ENCODE measurements at places on chromosomes 6 and 20. TPM values are rescaled to one million over a fixed set of nuclear protein-coding genes. Genes with fewer than 3 reads are reported as not detected.

- H3K4me3 ChIP-seq = no peak overlapping the region
- H3K4me1 ChIP-seq = peaks cover 26% of the 10 kb centered on the region
These were observed 50.6 kb downstream of the SRC start for GRCh38 chr20:37396416-37397075.

DNA sequence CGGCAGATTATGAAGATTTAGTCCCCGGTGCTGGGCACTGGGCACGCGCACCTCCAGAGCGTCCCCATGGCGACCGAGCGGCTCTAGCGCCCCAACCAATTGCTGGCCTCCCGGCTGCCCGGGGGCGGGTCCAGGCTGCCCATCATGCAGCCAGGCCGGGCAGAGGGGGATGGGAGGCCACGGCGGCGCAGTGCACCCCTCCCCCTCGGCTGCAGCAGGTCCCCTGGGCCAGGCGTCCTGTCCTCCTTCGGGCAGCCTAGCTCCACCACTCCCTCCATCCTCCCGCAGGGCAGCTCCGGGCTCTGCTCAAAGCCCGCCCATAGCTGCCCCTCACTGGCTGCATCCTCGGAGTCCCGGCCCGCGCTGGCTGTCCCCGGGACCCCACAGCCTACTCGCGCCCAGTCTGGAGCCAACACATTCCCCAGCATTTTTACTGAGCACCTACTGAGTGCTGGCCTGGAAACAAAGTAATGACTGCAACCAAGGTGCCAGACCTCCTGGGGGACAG, 99.4 kb downstream of the ASXL1 start:
- H3K4me1 ChIP-seq = no peaks in the 10 kb centered on the region
- no peak overlapping the region for H3K27ac ChIP-seq
- H3K27me3 ChIP-seq = no peaks in the 10 kb centered on the region
- H3K4me3 ChIP-seq = no peak overlapping the region
- peak; percentile 64 for DNase-seq

THBS2 gene
- polyA plus RNA-seq = 0.81 TPM

LEMD2 gene
- 53.0 TPM for polyA plus RNA-seq

DNA sequence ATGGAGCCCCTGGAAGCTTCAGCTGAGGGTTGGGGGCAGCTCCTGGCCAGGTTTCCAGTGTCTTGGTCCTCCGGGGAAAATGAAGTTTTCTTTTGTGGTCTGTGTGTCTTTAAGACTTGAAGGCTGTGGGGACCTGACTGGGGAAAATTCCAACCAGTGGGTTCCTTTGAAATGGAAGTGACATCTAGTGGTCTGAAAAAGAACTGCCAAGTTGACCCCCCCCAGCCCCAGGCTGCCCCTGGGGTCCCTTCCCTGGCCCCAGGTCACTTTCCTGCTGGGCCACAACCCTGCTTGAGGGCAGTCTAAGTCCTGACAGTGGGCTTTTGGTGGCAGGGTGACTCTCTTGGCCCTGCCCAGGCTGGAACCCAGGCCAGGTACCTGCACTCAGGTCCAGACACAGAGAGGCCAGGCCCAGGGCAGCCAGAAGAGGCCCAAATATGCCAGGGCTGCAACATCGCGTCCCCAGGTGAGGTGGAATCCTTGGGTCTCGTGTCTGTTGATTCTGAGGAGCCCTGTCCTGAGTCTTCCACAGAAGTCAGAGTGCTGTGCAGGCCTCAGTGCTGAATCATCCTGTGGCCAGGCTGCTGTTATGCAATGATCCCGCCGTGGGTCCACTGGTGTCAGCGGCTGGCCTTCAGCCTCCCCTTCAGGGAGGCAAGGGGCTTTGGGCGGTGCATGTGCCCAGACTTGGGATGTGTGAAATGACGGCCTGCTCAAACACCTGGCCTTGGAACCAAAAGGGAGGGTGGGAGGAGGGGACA, 68.4 kb downstream of the VEGFA start:
- no peak overlapping the region for H3K4me3 ChIP-seq
- H3K36me3 ChIP-seq = no peaks in the 10 kb centered on the region
- peaks cover 74% of the 10 kb centered on the region for H3K4me1 ChIP-seq
- H3K27ac ChIP-seq = peak overlapping the region; percentile 52

- no peak overlapping the region for H3K27ac ChIP-seq
- H3K4me1 ChIP-seq = no peaks in the 10 kb centered on the region
- no peaks in the 10 kb centered on the region for H3K36me3 ChIP-seq
- peak; percentile 66 for DNase-seq
These were observed 6.5 kb downstream of the BMP5 start for GRCh38 chr6:55868771-55869479.

SAMD5 gene
- polyA plus RNA-seq = 7.6 TPM

- peaks cover 5% of the 10 kb centered on the region for H3K4me1 ChIP-seq
- H3K27me3 ChIP-seq = peaks cover 4% of the 10 kb centered on the region
These were observed 4.7 kb downstream of the ECT2L start for GRCh38 chr6:138800377-138801150.

DNA sequence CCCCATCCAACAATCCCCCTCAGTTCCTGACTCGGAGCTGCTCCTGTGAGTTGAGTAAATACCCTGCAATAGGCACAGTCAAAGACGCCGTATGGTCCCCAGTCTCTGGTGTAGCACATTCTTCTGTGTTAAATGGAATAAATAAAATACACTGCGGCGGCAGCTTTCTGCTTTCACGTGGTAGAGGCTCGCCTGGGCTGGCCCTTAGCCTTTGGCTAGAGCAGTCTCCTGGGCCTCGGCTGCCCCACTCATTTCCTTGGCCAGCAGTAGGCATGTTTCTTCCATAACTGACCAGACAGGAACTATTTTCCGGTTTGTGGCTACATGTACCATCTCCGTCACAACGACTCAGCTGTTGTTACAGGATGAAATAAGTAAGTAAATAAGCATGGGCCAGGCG, 20.7 kb downstream of the SERPINB6 start:
- no peak for DNase-seq
- H3K27me3 ChIP-seq = no peaks in the 10 kb centered on the region
- H3K4me1 ChIP-seq = no peaks in the 10 kb centered on the region
- H3K27ac ChIP-seq = no peak overlapping the region
- no peak overlapping the region for H3K4me3 ChIP-seq

Data from small intestine (tissue), 16 donors.